ENCODE measurements at places on chromosomes 6 and 20.

GRCh38 chr6:158662954-158663624 lies 13.2 kb downstream of the SYTL3 start:
- no peak for DNase-seq

- no peak for DNase-seq
Observed at GRCh38 chr6:69122407-69122773, 487.3 kb downstream of the ADGRB3 start.

GRCh38 chr6:14210663-14211561 lies 93.3 kb downstream of the CD83 start:
- peak; percentile 96 for DNase-seq

DNA sequence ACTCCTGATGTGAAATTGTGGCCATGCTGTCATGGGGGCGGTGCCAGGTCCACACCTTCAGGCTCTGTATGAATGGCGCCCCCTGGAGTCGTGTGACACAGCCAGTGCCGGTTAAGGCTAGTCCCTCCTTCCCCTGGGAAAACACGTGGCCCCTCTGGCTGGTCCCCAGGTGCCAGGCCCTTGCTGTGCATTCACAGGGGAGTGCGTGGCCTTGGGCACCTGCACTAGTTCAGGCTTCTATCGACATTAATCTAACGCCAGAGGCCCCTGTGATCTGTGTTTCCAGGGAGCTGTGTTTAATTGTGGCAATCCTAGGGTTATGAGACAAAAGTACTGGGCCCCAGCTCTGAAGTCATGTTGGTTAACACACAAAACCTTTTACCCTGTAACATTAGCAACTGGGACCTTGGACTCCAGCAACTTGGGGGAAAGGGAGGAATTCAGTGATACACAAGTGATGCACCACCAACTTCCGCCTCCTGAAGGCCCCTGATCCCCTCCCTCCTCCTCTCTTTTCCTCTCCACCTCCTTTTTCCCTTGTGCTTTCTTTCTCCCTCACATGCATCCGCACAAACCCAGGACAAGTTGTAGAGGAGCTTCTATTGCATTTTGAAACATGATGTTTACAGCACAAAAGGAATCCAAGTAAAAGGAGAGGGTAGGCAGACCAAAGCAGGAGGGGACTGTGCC lies 74.0 kb downstream of the SSR1 start:
- DNase-seq, result peak; percentile 48

GRCh38 chr20:5529331-5530148 lies 212.8 kb upstream of the PROKR2 start:
- peak; percentile 74 for DNase-seq

DNA sequence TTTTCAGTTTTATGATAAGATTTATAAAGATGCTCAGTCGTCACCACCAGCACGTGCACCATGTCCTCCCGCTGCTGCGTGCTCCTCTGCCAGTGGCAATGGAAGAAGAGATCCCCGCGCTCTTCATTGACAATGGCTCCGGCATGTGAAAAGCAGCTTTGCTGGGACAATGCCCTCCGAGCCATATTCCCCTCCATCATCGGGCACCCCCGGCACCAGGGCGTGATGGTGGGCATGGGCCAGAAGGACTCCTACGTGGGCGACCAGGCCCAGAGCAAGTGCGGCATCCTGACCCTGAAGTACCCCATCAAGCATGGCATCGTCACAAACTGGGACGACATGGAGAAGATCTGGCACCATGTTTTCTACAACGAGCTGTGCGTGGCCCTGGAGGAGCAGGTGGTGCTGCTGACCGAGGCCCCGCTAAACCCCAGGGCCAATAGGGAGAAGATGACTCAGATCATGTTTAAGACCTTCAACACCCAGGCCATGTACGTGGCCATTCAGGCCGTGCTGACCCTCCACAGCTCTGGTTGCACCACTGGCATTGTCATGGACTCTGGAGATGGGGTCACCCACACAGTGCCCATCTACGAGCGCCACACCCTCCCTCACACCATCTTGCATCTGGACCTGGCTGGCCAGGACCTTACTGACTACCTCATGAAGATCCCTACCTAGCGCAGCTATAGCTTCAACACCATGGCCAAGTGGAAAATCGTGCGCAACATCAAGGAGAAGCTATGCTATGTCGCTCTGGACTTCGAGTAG lies 34.3 kb upstream of the ENPP5 start:
- DNase-seq, result no peak

DNA sequence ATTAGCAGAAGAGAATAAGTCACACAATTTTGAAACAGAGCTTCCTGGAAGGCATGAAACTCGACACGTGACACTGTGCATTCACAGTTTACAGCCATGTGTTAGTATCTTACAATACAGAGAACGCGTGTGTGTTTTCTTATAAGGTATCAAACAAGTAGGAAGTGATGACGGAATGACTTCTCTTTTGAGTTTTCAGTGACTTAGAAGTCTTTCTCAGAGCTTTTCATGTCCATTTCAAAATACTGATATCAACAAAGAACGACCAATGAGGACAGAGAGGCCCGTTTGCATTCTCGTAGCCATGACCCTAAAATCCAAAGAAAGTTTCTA lies 36.6 kb upstream of the DUSP22 start:
- no peak for DNase-seq

DNA sequence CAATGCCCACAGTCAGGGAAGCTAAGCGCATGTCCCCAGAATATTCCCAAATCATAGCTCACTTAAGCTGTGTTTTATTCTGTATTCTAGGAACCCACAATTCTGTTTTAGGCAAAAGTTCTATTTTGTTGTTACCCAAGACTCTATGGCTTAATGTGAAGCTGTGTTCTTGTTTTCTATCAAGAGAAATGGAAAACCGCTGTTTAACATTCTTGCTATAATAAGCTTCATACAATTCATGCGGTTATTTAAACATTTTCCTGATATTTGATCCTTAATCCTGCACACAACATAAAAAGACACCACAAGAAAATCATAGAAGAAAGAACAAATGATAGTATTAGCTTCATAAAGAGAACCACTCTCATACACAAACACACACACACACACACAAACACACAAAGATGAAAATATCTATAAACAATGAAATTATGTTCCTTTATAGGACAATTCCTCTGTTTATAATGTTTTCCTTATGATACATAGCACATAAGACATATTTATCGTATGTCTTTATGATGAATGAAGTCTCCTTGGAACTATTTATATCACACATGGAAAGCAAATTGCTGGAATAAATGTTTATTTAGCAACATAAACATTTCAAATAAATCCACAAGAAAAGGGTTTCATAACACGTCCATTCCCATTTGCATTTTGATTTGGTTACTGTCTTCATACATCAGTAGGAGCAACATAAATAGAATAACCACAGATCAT lies 16.4 kb upstream of the COL21A1 start:
- DNase-seq, result no peak

DNA sequence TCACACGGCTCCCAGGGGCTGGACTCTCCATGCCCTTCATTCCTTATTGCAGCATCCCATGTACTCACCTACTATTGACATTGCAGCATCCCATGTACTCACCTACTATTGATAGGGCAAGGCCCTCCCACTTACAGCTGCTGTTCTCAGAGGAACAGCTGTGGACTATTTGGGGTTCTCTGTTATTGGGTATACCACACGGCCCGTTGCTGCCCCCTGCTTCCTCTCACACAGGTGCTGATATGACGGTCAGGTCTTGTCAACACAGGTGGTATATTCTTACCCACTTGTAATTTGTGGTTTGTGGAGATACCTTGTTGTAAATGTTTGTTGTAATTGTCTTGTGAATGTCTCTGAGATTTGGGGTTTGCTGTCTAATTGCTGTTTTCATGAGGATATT lies 18.8 kb downstream of the ALDH5A1 start:
- no peak for DNase-seq

- DNase-seq, result no peak
Observed at GRCh38 chr20:57876163-57876562, 166.3 kb upstream of the PMEPA1 start.

DNA sequence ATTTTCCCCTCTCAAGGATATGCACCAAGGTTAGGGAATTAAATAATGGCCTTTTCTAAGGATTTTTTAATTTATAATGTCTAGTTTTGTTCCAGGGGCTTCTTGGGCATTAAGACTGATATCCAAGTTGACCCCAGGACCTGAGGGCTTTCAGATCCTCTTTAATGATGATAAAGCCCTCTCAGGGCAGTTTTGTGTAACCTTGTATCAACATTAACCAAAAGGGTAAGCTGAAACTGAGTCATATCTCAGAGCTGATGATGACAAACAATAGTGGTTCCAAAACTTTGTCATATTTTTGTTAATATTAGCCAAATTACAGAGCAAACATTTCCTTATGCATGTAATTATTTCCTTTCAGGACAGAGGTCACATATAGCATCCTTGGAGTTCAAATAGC lies 309.4 kb upstream of the MAN1A1 start:
- no peak for DNase-seq

- no peak for DNase-seq
Observed at GRCh38 chr20:60403105-60403741, 445.0 kb downstream of the CDH26 start.

- DNase-seq, result no peak
Observed at GRCh38 chr6:44868910-44869309, 459.2 kb upstream of the RUNX2 start.

DNA sequence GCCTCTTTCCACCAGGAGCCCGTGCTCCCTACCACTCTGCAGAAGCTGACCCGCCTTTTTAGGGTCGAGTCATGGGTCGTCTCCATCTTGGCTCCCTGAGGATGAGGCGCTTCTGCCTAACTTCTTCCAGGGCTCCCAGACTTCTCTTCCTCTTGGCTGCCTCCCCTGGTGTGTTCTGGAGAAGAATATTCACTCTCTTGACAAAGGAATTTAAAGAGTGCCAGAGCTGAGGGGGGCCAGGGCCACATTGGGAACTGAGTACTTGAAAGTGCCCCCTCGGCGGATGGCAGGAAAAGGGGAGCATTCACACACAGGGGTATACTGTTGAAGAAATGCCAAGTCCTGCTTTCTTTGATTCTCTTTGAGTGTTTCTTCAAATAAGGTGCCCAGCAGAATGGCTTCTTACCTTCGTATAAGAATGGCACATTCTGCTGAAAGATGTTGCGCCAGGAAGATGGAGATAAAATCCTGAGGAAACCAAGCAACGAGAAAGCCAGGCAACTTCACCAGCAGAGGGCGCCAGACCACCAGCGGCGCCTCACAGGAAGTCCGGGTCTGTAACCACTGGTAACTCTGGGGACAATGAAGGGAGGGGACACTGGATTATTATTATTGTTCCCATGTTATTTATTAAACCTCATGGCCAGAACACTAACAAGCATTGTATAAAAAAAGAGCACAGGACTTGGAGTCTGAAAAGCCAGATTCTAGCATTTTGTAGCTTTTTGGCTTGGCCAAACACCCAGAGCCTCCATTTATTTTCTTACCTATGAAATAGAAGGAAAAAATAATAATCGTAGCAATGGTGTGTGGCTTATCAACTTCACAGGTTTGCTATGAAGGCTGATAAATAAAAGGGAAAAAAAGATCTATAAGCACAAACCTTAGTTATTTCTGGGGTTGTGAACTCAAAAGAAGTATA lies 176.7 kb downstream of the HACE1 start:
- DNase-seq, result peak; percentile 51

- DNase-seq, result no peak
Observed at GRCh38 chr20:63578224-63579016, 4.4 kb upstream of the HELZ2 start.

DNA sequence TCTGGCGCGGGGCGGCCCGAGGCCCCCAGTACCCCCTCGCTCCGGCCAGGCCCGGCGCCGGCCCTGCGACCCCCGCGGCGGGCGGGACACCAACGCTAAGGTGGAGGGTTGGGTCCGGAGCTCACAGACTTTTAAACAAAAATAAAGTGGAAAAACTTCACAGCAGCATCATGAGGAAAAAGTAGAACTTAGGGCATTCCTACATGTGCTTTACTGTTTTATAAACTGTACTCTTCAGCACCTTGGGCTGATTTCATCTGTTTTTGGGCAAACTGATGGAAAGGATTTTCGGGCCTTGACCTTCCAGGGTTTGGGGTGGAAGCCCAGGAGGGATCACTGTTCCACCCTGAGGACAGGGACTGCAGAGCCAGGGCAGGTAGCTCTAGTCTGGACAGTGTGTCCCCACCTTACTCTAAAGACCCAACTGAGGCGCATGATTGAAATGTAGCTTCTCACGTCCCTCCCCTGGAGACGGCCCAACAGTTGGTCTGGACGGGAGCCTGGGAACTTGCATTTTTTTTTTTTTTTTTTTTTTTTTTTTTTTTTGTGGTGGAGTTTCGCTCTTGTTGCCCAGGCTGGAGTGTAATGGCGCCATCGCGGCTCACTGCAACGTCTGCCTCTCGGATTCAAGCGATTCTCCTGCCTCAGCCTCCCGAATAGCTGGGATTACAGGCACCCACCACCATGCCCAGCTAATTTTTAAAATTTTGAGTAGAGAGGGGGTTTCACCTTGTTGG lies 740 bp downstream of the NELFCD start:
- DNase-seq, result peak; percentile 51

DNA sequence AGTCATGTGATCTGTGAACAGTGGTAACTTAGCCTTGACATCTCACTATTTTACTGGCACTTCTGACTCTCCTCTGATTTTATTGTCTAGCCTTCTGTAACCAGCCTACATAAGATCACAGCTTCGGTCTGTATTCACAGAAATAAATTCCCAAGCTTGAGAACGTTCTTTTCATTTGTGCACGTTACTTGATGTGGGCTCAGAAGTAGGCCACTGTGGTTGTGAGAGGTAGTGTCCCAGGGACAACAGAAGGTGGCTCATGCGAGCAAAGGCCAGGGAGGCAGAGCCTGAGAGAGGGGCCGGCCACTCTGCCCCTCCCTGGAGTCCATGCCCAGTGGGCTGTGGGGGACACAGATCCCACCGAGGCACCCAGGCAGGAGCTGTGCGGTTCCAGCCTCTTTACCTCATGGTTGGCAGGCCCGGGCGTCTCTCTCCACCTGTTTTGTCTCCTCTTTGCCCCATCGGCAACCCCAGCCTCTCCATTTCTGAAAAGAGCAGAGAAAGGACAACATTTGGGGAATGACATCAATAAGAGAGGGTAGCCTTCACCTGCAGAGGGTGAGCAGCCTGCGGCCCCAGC lies 207.5 kb upstream of the CST7 start:
- no peak for DNase-seq

DNA sequence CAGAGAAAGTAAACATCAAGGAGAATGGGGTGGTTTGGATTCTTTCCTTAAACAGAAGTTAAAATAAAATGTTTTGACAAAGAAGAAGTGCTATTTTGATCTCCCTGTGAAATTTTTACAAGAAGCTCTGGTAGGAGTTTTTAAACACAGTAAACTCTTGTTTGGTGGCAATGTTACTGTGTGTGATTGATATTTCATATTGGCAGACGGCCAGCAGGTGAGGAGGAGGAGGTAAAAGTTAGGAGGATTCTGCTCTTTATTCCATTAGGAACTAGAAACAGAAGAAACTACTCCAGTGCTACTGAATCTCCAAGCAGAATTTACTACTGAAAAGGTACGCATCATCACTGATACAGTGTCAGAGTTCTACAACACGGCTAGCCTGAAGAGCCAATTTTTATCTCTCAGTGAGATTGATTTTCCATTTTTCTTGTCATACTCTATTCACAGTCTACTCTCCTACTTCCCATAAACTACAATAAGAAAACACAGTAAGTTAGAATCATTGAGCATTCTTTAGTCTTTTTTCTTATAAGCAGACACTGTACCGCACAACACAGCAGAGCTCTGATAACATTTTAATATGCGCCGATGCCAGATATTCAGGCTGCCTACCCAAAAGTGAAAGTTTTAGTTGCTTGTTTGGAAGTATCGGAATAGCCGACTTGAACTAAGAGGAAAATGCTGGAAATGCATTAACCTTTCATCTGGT lies 21.2 kb upstream of the AFDN start:
- DNase-seq, result no peak

- DNase-seq, result no peak
Observed at GRCh38 chr20:14761903-14762302, 424.5 kb upstream of the FLRT3 start.

- no peak for DNase-seq
Observed at GRCh38 chr20:58950603-58951002, 30.5 kb upstream of the NELFCD start.

- DNase-seq, result no peak
Observed at GRCh38 chr6:830667-831327, 137.9 kb upstream of the EXOC2 start.

Data from RWPE1 (cell line).